Cerebellum (tissue), 4 donors: ENCODE measurements at places on chromosomes 12 and 14. TPM values are rescaled to one million over a fixed set of nuclear protein-coding genes. Genes with fewer than 3 reads are reported as not detected.

The KRT83 gene
- total RNA-seq, result not detected

DNA sequence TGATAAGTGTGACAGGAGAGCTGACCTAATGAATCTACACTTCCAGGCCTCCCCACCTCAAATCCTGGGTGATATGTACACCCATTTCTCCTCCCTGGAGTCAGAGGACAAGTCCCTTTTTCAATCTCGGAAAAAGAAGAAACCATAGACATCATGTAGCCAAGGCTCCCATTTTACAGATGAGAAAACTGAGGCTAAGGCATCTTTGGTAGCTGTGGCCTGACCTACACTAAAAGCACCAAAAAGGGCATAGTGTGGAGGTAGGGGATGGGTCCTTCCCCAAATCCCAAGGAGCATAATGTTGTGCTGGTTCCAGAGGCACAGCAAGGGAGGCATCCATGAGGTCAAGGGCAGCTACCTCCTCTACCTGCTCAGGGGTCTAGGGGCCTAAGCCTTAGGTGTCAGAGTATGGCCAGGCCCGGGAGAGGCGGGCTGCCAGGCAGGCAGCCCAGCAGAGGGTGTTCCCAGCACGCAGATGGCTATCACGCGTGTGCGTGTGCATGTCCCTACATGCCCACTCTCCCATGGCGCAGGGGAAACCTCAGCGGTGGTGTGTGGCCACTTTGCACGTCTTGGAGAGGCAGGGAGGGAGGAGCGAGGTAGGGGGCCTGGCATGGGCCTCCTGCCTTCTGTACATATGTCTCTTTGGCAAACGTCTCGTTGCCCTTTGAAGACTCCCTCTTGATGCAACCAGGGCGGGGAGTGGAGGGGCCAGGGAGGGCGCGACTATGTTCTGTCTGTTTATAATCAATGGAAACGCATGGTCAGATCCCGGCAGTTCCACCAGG lies 2.5 kb downstream of the PGF start:
- no peak for DNase-seq

The BEGAIN gene
- 6.0 TPM for total RNA-seq

The TUNAR gene
- 7.3 TPM for total RNA-seq

- no peak for DNase-seq
Observed at GRCh38 chr12:117900561-117900960, 68.2 kb downstream of the KSR2 start.

GRCh38 chr12:10722502-10722904 lies 620 bp downstream of the YBX3 start:
- no peak for DNase-seq

The KITLG gene
- total RNA-seq, result 213 TPM

DNA sequence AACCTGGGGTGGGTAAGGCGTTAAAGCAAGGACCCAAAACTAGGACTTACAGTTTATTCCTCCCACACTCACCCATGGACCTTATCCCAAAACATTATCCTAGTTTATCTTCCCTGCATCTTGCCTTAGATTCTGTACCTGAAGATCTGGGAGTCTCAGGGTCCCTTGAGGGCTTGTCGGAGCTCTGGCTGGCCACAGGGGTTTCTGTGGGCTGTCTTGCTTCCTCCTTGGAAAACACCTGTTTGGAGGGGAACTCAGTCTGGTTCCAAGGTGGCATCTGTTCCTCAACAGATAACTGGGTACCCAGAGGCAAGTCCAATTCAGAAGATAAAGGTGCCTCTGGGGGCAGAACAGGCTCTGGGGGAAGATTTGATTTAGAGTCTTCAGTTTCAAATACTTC lies 1.7 kb downstream of the CDCA3 start:
- DNase-seq, result no peak

The MYL2 gene
- total RNA-seq, result not detected

DNA sequence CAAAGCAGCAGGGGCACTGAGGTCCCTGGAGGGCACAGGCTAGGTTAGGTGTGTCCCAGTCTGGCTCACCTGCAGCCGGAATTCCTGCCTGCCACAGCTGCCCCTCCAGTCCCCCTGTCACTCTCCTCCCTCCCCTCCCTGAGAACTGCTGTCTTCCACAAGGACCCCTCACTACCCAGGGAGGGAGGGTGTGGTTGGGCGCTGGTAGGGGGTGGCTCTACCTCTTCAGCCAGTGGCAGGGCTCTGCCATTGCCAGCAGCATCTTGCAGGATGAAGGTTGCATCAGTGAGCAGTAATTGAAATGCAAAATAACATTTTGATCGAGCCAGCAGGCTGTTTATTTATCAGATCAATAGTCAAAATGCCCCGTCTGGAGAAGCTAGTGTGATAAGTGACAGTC lies 45.7 kb downstream of the ESRRB start:
- DNase-seq, result no peak

GRCh38 chr12:3204730-3205531 lies 127.8 kb downstream of the TSPAN9 start:
- no peak for DNase-seq

The ULK1 gene
- total RNA-seq, result 16.2 TPM

- DNase-seq, result no peak
Observed at GRCh38 chr12:51521554-51522276, 69.3 kb upstream of the SCN8A start.

The IL22 gene
- 0.82 TPM for total RNA-seq

DNA sequence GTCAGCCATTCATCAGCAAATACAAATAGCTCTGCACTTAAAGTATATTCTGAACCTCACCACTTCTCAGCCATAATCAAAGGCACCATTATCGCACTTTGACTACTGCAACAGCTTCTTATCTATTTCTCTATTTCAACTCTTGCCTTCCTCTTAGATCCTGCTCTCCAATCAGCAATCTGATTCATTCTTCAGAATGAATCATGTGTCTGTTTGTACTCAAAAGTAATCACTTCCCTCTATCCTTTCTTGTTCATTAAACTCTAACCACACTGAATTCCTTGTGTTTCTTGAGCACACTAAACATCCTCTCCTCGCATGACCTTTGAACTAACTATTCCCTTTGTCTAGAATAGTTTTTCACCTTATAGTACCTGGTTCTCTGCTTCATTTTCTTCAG lies 12.8 kb upstream of the OR4E1 start:
- no peak for DNase-seq

- no peak for DNase-seq
Observed at GRCh38 chr14:99055816-99056215, 216.2 kb downstream of the BCL11B start.
